ENCODE measurements at places on chromosomes 6 and 20. TPM values are rescaled to one million over a fixed set of nuclear protein-coding genes. Genes with fewer than 3 reads are reported as not detected.

DNA sequence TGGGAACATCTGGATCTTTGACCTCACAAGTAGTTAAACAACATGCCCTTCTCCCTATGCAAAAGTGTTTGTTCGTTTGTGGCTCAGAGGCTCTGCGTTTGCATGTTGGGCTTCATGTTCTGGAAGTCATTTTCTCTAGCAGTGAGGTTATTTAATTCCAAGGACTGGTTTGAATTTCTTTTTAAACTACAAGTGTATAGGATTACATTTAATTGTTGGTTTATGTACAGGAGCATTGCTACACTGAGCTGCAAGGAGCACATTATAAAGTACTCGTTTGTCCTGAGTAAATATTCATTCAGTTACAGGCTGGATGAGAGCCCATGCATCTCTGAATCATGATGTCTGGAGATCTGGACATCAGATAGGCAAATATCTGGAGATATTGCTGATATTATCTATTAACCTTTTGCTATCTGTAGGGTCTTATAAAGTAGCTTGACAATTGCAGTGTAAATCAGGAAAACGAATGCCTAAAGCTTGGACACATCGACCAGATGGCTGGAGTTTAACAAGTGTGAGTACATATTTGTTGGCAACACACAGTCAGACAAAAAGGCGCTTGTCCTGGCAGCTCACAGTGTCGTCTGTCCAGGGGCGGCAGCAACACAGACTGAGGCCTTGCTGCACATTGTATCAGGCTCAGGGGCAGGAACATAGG lies 84.6 kb downstream of the PDE7B start:
- DNase-seq: no peak

DNA sequence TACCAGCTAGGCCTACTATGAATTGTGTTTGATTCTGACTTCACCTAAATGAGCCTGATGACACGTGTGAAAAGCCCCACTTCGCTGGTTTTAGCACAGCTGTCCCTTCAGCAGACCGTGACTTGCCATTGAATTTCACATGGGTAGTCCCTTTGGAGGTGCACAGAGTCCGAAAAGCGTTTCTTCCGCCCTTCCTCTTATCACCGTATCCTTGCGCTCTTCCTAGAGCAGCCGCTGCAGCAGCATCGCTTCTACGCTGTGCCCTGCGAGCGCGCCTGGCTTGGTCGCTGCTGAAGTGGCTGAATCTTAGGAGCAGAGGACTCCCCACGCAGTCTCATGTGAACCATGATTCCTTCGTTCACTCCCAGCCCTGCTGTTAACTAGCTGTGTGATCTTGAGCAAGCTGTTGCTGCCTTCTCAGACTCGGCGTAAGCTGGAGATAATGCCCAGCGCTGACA lies 127.0 kb downstream of the PACRG start:
- no peak for DNase-seq

DNA sequence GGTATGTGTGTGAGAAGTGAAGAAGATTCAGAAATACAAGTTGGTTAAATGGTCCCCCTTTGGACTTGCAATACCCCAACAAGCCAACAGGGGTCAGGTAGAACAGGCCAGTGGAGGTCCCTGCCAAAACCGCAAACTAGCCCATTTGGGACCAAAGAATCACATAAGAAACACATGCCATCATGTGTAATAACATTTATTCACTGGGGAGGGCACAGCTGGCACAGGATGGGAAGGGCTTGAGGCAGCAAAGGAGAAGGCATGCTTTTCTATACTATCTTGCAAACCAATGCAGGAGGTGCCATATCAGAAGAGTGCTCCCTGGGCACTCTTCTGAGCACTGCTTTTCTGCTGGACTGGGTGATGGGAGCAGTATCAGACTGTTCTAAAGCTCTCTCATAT lies 116.1 kb upstream of the TRAF3IP2 start:
- peak; percentile 81 for DNase-seq

GRCh38 chr6:116016846-116017545 lies 43.7 kb downstream of the FRK start:
- no peak for DNase-seq

- DNase-seq: peak; percentile 95
These were observed 108.2 kb downstream of the HFE start for GRCh38 chr6:26195376-26195923.

DNA sequence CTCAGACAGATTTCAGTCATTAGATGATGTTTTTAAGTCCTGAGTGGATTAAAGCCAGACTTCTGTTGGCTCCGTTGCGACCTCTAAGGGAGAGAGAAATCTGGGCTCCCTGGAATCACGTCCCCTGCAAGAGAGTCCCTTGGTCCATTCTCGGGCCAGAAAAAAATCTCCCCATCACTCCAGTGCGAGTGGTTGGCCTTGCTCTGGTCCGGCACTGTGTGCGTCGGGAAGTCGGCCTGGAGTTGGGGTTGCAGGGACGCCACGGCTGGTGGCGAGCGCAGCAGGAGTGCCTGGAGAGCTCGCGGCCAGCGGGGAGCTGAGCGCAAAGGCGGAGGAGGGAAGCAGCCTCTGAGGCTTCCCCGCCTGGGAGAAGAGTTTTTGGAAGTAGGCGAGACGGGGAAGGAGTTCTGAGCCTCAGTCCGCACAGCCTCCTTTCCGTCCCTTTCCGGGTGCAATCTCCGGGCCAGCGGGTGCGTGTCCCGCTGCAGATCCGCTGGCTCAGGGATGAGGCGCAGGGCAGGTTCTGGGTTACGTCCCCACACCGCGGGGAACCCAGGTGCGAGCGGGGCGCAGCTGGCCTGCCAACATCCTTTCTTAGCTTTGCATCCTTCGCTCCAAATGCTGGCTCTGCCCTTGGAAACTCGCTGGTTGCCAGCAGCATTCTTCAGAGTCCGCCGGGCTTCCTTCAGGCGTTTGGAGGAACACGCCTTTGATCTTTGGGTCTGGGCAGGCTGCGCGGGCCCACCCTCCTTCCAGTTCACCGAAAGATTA lies 6.8 kb downstream of the TCF21 start:
- DNase-seq: no peak

DNA sequence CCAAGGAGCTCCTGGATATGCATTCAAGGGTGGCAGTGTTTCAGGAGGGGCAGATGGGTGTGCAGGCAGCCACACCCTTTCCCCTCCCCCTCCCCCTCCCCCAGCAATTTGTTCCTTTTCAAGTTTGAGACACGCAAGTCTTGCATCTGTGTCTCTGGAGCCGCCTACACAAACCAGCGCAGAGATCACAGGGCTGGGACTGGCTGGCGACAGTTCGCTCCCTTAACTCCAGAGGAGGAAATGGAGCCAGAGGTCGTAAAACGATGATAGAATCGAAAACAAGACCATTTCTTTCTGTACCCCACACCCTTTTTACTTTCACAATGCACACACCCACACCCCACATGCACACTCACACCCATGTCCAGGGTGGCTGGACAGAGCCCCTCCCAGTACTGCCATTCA lies 163.1 kb downstream of the LY86 start:
- DNase-seq: peak; percentile 77

The FAM83B gene
- not detected for total RNA-seq

DNA sequence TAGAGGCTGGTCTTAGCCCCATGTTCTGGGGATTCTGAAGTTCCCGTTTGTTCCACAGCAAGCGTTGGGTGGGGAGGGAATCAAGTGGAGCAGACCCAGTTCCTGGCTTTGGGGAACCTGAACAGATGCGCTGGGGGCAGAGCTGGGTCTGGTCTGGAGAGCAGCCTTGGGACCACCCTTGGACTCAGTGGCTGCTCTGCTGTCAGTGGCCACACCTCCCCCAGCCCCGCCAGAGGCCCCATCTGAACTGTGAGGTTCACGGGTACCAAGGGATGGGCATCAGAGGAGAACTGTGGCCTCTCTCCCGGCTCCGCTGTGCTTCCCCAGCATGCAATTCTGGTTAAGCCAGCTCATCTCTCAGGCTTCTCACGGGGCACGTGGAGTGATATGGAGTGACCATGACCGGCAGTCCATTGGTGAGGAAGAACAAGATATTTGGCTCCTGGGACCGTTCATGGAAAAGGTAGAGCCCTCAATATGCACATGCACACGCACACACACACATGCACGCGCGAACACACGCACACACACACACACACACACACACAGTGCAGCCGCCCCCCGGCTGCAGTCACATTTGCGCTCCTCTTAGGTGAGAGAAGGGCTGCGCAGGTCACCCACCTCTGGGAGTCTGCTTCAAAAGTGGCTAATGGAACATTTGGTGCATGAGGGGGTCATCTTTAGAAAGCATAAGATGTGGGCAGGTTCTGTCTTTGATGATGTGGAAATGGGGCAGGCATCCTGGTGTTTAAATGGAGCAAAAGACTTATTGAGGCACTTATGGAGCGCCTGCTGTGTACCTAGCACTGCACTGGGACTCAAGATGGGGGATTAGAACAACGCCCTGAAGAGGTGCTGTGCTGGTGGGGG lies 6.0 kb downstream of the DLGAP4 start:
- no peak for DNase-seq

- DNase-seq: no peak
These were observed 11.8 kb downstream of the MYH7B start for GRCh38 chr20:34967421-34967820.

Measured in activated CD4-positive, alpha-beta T cell treated with anti-CD3 and anti-CD28 coated beads, Interleukin-2, amount 10 ng/mL, durations not matched to agents 24 days and 14 days (primary cell).